ENCODE measurements at places on chromosomes 5 and 9.
A peak's percentile ranks its signal among the peaks of the same experiment; 100 is the strongest.

- H3K4me1 ChIP-seq, result no peaks in the 10 kb centered on the region
- no peaks in the 10 kb centered on the region for H3K27me3 ChIP-seq
- H3K36me3 ChIP-seq, result no peaks in the 10 kb centered on the region
- DNase-seq, result no peak
- H3K27ac ChIP-seq, result no peak overlapping the region
These were observed 144.8 kb downstream of the MACROH2A1 start for GRCh38 chr5:135254183-135254582.

GRCh38 chr5:135942202-135942771 lies 12.5 kb downstream of the LECT2 start:
- H3K4me1 ChIP-seq, result no peaks in the 10 kb centered on the region
- no peak overlapping the region for H3K27ac ChIP-seq
- H3K36me3 ChIP-seq, result no peaks in the 10 kb centered on the region
- peaks cover 7% of the 10 kb centered on the region for H3K27me3 ChIP-seq
- no peak overlapping the region for H3K4me3 ChIP-seq

GRCh38 chr5:118604106-118604505 lies 384.2 kb downstream of the DTWD2 start:
- no peaks in the 10 kb centered on the region for H3K27me3 ChIP-seq
- H3K36me3 ChIP-seq, result no peaks in the 10 kb centered on the region
- H3K27ac ChIP-seq, result no peak overlapping the region
- H3K4me1 ChIP-seq, result no peaks in the 10 kb centered on the region

DNA sequence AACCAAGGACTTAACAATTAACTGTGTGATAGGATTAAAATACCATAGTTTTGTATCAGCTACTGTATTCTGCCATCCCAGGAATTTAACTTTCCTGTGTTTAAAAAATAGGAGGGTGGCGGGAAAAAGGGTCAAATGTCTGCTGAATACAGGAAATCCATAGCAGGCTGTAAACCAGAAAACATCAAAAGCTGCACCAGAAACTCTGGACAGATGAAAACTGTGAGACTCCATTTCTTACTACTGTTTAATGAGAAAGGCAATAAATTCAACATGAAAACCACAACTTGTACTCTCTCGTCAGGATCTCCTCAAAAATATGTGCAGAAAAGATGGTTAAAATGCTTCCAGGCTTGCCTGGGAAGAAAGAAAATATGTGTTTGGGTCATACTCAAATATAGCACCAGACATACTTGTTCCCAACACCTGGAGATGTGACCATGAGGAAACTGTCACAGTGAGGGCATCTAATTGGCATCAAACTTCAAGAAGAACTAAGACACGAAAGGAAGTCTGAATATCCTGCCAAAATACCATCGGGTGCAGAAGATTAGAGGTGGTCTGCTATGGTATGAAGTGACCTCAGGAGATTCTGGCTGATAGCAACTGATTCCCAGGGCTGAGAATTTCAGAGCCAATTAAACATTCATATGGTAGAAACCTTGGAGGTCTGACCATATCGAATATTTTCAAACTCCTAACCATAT lies 164.7 kb upstream of the TARS1 start:
- no peak overlapping the region for H3K27ac ChIP-seq
- H3K27me3 ChIP-seq, result no peaks in the 10 kb centered on the region
- no peak overlapping the region for H3K4me3 ChIP-seq
- H3K4me1 ChIP-seq, result no peaks in the 10 kb centered on the region
- no peaks in the 10 kb centered on the region for H3K36me3 ChIP-seq

DNA sequence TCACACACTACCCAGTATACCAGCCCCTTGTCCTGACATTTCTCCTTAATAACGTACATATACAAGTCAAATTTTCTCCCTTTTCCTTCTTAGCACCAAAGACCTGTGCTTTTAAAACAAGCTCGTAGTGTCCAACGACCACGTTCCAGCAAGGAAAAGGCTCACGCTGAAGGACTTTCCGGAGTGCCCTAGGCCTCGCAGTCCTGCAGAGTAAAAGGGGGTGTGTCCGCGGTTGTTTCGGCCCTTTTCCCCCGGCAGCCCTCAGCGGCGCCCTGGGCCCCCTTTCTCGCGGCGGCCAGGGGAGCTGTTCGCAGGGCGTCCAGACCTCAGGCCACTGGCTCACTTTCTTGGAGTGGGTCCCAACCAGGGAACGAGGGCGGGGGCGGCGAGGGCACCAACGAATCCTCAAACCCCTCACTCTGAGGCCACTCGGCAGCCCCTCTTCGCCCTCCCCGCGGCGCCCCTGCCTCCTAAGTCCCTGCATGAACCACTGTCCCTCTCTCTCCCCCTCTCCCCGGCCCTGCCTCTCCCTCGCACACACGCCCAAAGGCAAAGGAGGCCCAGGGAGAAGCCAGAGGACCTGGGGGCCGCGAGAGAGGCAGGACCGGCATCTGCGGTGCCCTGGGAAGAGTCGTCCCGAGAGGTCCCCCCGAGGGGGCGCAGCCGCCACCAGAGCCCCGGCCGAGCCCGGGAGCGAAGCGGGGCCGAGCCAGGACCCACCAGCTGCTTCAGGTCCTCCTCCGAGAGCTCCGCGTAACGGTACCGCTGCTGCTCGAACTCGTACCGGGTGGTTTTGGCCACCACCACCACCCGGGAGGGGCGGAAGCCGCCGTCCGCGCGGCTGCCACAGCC lies 720 bp downstream of the NADK2 start:
- H3K27ac ChIP-seq, result peak overlapping the region; percentile 91
- H3K27me3 ChIP-seq, result no peaks in the 10 kb centered on the region
- no peak for DNase-seq
- H3K36me3 ChIP-seq, result no peaks in the 10 kb centered on the region
- peaks cover 44% of the 10 kb centered on the region for H3K4me1 ChIP-seq

DNA sequence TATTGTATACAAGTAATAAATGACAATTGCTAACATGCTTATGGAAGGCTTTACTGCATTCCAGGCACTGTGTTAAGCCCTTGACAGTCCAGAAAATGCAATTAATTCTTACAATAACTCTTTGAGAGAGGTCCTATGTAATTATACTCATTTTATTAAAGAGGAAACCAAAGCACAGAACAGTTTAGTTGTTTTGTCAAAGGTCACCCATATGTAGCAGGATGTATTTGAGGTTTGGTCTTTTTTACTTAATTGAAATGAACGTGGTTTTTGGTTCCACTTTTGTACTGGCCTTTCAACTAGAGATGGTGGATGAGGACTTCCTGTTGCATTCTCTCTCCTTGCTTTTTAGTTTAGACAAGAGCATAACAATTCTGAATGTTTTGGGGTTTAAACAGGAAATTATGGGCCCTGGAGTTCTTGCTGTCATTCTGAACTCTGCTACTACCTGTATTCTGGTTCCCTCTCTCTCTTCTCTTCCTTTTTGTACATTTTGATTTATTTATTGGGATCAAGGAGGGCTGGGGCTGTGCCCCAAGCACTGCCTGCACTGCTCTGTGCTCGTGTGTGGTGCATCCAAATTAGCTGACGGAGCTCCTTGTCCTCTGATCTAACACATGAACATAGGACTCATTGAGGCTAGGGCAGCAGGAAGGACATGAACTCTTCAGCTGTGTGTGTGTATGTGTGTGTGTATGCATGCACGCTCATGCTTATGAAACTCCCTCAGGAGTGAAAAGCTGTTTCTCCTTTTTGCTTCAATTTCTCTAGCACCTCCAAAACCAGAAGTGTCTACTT lies 47.4 kb downstream of the SLC28A3 start:
- H3K27ac ChIP-seq, result peak overlapping the region; percentile 92
- H3K4me3 ChIP-seq, result peak overlapping the region; percentile 59
- no peak for DNase-seq
- peaks cover 56% of the 10 kb centered on the region for H3K4me1 ChIP-seq

- no peak for DNase-seq
- H3K27ac ChIP-seq, result no peak overlapping the region
- H3K4me3 ChIP-seq, result no peak overlapping the region
- no peaks in the 10 kb centered on the region for H3K36me3 ChIP-seq
- H3K4me1 ChIP-seq, result no peaks in the 10 kb centered on the region
These were observed 111.8 kb downstream of the CEMIP2 start for GRCh38 chr9:71656496-71656895.

DNA sequence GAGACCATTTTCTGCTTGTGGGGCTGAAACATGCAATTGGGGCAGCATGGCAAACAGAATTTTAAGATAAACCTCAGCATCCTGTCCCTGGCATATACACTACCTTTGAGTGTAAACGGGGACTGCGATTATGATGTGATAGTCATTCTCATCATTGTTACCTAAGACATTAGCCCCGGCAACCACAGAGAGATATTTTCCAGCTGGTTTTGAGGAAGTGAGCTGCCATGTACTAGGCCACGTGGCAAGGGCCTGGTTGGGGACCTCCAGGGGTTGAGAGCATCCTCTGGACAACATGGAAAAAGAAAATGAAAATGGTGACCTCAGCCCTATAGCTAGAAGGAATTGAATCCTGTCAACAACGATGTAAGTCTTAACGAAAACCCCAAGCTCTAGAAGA lies 623.6 kb upstream of the CDH18 start:
- no peaks in the 10 kb centered on the region for H3K27me3 ChIP-seq
- H3K27ac ChIP-seq, result no peak overlapping the region
- no peaks in the 10 kb centered on the region for H3K4me1 ChIP-seq
- H3K4me3 ChIP-seq, result no peak overlapping the region
- H3K36me3 ChIP-seq, result no peaks in the 10 kb centered on the region

DNA sequence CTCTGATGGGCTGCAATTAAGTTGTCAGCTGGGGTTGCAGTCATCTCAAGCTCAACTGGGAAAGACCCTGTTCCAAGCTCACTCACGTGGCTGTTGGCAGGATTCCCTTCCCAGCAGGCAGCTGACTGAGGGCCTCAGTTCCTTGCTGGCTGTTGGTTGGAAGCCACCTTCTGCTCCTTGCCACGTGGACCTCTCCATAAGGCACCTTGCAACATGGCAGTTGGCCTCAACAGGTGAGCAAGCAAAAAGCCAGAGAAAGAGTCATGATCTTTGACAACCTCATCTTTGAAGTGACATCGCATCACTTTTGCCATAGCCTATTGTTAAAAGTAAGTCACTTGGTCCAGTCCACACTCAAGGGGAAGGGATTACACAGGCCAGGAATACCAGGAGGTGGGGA lies 17.8 kb upstream of the PRELID2 start:
- no peak overlapping the region for H3K4me3 ChIP-seq
- H3K27me3 ChIP-seq, result no peaks in the 10 kb centered on the region
- H3K36me3 ChIP-seq, result no peaks in the 10 kb centered on the region
- H3K27ac ChIP-seq, result no peak overlapping the region
- peaks cover 2% of the 10 kb centered on the region for H3K4me1 ChIP-seq
- DNase-seq, result no peak

DNA sequence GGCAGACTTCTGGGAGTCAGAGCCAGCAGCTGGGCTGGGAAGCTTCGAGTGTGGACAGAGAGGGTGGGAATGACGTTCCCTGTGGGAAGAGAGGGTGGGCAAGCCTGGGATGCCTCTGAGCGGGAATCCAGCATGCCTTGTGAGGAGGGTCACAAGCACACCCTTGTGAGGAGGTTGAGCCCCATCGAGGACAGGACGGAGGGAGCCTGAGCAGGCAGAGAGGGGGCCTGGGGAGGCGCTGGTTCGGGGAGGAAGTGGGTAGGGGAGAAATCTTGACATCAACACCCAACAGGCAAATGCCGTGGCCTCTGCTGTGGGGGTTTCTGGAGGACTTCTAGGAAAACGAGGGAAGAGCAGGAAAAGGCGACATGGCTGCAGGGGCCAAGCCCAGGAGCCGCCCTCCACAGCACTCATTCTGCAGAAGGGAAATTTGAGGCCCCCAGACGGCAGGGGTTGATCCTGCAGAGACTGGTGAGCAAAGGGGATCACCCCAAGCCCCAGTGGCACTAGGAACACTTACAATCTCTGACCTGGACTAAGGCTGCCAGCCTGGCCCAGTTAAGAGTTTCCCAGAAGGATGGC lies 1.1 kb upstream of the IL13 start:
- H3K27me3 ChIP-seq, result peaks cover 57% of the 10 kb centered on the region
- H3K36me3 ChIP-seq, result no peaks in the 10 kb centered on the region
- no peak overlapping the region for H3K27ac ChIP-seq
- H3K4me1 ChIP-seq, result peaks cover 7% of the 10 kb centered on the region

GRCh38 chr5:29930316-29930715 lies 1263.2 kb upstream of the CDH6 start:
- no peak for DNase-seq
- H3K4me3 ChIP-seq, result no peak overlapping the region
- H3K36me3 ChIP-seq, result no peaks in the 10 kb centered on the region
- no peak overlapping the region for H3K27ac ChIP-seq
- no peaks in the 10 kb centered on the region for H3K4me1 ChIP-seq

- H3K27me3 ChIP-seq, result no peaks in the 10 kb centered on the region
- H3K4me1 ChIP-seq, result no peaks in the 10 kb centered on the region
- no peaks in the 10 kb centered on the region for H3K36me3 ChIP-seq
- no peak overlapping the region for H3K27ac ChIP-seq
These were observed 1011.5 kb upstream of the NUDT12 start for GRCh38 chr5:104573949-104574709.

DNA sequence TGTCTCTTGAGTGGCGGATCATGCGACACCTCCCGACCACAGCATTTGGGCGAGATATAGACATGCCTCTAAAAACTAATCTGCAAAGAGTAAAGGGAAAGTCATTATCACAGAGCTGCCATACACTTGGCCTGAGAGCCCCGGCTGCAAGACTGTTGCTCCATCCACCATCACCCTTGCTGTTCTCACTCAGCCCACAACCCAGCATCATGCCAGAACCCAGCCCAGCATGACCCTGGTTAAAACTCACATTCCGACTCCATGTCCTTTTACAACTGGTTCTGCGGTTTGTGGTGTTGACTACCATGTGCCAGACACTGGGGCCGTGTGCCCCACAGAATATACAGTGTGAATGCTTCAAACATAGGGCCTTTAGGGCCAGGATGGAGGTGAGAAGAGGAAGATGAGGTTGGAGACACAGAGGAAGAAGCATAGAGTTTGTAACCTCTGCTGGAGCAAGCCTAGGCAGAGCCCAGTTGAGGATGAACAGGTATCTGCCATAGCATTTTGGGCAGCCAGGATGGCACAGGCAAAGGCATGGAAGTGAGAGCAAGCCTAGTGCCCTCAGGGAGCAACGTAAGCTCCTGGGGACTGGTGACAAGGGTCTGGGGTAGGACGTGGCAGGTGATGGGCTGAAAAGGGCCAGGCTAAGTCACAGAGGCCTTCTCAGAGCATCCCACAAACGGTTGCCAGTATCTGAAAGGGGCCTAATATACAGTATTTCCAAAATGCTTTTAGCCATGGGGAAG lies 37.5 kb upstream of the SMU1 start:
- no peak overlapping the region for H3K4me3 ChIP-seq
- no peak for DNase-seq
- peak overlapping the region; percentile 57 for H3K27ac ChIP-seq
- H3K27me3 ChIP-seq, result no peaks in the 10 kb centered on the region

- H3K4me1 ChIP-seq, result no peaks in the 10 kb centered on the region
- no peak overlapping the region for H3K4me3 ChIP-seq
- no peak overlapping the region for H3K27ac ChIP-seq
- no peaks in the 10 kb centered on the region for H3K27me3 ChIP-seq
- H3K36me3 ChIP-seq, result no peaks in the 10 kb centered on the region
These were observed 274.6 kb downstream of the TMEM38B start for GRCh38 chr9:105968811-105969466.
